ENCODE measurements at places on chromosomes 5 and 9. TPM values are rescaled to one million over a fixed set of nuclear protein-coding genes. Genes with fewer than 3 reads are reported as not detected.

ADCY2 gene
- total RNA-seq, result not detected

LCN1 gene
- total RNA-seq, result 30.3 TPM

CCNJL gene
- 10.3 TPM for total RNA-seq

TBC1D2 gene
- 12.6 TPM for total RNA-seq

MTRR gene
- total RNA-seq, result 69.5 TPM

ADAMTS12 gene
- total RNA-seq, result 0.92 TPM

SPATA31D3 gene
- total RNA-seq, result not detected

UBE2QL1 gene
- total RNA-seq, result 0.29 TPM

DAB2IP gene
- total RNA-seq, result 3.9 TPM

All from NCI-H460 (cell line).